GM04504 (cell line): ENCODE measurements at places on chromosomes 1 and 21.

DNA sequence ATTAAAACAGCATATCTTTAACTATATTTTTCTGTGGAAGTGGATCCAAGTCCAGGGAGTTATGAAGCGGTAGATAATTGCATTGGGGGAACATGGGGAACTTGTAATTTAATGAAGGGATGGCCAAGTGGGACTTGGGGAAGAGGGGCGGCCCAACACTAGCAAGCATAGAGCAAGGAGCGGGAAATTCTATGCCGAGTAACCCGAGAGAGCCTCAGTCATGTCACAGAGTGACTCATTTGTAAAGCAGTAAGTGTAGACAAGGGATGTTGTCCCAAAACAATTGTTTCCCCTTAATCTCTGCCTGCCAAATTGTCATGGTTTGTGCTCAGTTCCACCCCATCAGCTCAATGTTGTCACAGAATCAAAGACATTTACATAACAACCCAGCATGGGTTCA lies 620.1 kb downstream of the AJAP1 start:
- DNase-seq = no peak

DNA sequence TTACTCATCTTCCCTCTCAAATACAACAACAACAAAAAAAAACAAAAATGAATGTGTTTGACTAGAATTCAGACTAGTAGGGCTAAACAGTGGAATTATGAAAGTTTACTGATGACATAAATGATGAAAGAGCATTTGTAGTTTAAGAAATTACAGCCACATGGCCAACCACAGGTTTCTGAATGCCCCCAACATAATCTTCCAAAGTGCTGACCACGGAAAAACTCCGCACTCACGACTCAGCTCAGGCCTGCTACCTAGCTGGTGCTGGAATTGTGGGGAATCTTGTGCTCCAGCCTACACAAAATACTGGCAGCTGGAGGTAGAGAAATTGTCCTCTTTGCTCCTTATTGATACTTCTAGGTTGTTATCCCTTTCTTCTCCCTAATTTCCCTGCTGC lies 23.6 kb upstream of the TBX15 start:
- no peak for DNase-seq

GRCh38 chr1:205690122-205690756 lies 9.9 kb upstream of the SLC45A3 start:
- no peak for DNase-seq

DNA sequence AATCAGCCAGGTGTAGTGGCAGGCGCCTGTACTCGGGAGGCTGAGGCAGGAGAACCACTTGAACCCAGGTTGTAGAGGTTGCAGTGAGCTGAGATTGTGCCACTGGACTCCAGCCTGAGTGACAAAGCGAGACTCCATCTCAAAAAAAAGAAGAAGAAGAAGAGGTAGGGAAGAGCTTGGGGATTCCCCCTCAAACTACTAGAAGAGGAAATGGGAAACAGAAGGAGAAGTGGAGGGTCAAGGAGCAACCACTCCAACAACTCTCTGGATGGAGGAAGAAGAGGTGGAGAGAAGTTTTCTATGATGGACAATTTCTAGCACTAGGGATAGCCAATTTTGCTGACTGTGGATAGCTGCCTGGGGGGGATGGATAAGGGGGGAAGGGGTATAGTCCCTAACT lies 14.9 kb upstream of the SLAMF9 start:
- no peak for DNase-seq

DNA sequence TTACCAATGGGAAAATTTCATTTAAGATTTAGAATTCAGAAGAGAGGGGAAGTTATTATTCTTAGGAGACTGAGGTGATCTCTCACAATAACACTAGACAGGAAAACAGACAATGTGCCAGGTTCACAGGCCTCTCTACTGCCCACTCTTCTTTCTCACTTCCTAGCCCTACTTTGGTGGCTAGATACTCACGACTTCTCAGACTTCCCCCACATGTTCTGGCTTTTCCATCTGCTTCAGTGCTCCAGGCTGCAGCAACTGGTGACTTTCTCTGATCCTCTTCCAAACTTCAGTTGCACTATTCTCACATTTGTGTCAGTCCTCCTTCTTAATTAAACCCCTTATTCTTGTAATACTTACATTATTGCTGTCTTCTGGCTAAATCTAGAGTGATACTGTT lies 208.7 kb upstream of the KCTD3 start:
- no peak for DNase-seq

DNA sequence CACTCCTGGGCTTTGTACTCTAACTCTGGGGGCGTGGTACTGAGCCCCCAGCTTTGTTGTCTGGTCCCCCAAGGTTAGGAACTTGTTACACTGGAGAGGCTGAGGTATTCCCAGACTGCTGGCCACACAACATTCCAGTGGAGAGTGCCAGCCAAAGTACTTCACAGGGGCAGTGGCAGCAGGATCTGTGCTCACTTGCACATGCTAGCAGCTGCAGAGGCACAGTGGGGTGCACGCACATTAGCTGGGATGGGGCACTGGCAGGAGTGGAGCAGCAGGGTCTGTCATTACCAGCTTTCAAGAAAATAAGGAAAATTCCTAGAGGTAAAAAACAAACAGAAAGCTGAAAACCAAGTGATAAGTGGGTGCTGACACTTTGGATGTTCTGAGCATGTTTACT lies 31.0 kb downstream of the ZNF691 start:
- DNase-seq = no peak

GRCh38 chr1:156154317-156154749 lies 948 bp downstream of the SEMA4A start:
- no peak for DNase-seq

DNA sequence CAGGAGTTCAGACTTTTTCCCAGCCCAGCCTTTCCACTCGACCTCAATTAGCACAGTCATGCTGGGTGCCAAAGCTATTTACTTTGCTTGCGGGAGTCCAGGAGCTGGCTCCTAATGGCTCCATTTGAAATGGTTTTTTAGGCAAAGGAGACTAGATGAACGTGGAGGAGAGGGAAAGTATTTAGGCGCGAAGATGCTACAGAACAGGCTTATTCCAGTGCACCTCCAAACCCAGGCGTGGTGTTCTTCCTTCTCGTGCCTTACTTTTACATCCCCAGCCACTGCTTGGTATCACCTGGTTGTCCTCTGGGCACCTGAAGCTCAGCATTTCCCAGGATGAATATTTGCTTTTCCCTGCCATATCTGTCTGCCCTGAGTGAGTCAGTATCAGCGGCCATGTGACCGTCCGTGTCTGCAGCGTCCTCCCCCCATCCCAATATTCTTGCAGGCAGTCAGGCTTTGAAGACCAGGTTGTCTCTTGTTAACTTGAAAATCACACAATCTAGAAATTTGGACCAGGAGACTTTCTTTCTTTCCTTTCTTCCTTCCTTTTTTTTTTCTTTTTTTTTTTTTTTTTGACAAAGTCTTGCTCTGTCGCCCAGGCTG lies 198.5 kb downstream of the DYRK1A start:
- no peak for DNase-seq

GRCh38 chr1:211336161-211336560 lies 9.5 kb downstream of the TRAF5 start:
- no peak for DNase-seq

- no peak for DNase-seq
Measured at GRCh38 chr21:27569831-27570230, 602.9 kb upstream of the ADAMTS5 start.

GRCh38 chr1:55124470-55124869 lies 85.1 kb downstream of the PCSK9 start:
- no peak for DNase-seq

DNA sequence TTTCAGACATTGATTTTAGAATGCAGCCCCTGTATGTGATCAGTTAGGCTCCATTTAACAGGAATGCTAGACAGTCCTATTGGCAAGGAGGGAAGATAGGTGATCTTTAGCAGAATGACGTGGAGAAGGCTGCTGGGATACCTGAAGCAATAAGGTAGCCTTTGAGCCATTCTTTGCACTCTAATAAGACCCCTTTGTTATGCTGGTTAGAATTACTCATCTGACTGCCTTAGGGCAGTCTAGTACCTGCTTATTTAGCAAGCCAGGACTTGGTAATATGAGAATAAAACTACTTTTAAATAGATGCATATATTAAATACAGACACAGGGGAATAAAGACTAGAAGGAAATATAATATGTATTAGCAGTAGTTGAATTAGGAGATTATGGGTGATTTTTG lies 29.1 kb downstream of the NGF start:
- DNase-seq = no peak

- DNase-seq = no peak
Measured at GRCh38 chr1:220875260-220875659, 4.0 kb upstream of the HLX start.

- DNase-seq = no peak
Measured at GRCh38 chr1:23185381-23185780, 16.7 kb upstream of the LUZP1 start.

- no peak for DNase-seq
Measured at GRCh38 chr1:23591460-23592208, 32.3 kb upstream of the ID3 start.
